ENCODE measurements at places on chromosomes 5 and 9.

- DNase-seq, result no peak
Measured at GRCh38 chr9:135736272-135736978, 34.4 kb downstream of the KCNT1 start.

DNA sequence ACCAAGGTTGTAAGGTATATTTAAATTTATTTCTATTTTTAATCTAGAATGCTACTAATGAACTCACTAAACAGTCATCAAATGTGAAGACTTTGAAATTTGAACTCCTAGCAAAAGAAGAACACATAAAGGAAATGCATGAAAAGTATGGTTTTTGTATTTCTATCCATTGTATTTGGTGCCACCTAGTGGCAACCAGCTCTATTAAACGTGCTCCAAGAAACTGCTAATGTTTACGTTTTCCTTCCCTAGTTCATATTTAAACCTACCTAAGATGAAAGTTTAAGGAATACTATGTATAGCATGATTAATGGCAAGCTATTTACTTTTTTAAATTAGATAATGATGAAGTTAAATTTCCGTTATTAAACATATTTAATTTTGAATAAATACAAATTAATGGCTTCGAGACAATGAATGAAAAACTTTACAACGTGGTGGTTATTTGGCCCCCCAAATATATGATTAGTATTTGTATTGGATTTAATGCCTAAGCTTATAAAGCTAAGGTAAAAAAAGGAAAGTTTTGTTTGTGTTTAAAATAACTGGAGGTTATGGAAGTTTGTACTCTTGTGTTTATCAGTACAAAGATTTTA lies 115.9 kb upstream of the SH3GL2 start:
- DNase-seq, result peak; percentile 51

GRCh38 chr9:111944241-111944866 lies 47.7 kb downstream of the UGCG start:
- no peak for DNase-seq

DNA sequence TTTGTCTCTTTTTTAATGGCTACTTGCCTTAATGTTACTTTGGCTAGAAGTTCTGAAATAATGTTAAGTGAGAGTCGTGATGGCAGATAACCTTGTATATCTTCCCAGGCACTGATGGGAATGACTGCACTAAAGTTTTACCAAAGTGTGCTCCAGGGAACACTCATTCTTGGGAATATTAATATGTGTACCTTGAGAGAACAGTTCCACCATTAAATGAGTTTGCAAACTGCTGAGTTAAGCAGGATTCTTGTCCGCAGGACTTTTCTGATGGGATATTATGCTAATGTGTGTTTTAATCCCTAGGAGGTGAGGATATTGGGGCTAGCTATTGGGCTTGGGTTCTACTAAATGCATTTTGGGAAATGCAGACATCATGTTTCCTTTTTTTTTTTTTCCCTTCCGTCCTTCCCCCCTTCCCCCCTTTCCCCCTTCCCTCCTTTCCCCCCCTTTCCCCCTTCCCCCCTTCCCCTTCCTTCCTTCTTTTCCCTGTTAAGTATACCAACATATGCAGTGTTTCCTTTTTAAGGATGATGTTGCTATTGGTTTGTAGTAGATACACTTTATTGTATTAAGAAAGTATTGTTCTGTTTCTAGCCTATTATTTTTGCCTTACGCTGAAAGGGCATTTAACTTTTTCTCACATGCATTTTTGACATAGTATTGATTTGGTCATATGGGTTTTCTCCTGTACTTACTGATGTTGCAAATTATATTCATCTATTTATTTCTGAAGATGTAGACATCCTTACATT lies 15.5 kb downstream of the ZBTB34 start:
- no peak for DNase-seq

DNA sequence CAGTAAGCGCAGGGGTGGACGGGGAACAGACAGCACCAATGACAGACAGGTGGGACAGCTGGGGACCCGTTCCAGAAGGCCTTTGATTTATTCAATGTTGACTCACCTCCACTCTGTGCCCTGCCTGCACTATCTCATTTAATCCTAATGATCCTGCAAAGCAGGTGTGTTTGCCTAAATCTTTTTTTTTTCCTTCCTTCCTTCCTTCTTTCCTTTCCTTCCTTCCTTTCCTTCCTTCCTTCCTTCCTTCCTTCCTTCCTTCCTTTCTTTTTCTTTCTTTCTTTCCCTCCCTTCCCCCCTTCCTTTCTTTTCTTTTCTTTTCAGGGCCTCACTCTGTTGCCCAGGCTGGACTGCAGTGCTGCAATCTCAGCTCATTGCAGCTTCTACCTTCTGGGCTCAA lies 17.1 kb upstream of the CORO2A start:
- no peak for DNase-seq

DNA sequence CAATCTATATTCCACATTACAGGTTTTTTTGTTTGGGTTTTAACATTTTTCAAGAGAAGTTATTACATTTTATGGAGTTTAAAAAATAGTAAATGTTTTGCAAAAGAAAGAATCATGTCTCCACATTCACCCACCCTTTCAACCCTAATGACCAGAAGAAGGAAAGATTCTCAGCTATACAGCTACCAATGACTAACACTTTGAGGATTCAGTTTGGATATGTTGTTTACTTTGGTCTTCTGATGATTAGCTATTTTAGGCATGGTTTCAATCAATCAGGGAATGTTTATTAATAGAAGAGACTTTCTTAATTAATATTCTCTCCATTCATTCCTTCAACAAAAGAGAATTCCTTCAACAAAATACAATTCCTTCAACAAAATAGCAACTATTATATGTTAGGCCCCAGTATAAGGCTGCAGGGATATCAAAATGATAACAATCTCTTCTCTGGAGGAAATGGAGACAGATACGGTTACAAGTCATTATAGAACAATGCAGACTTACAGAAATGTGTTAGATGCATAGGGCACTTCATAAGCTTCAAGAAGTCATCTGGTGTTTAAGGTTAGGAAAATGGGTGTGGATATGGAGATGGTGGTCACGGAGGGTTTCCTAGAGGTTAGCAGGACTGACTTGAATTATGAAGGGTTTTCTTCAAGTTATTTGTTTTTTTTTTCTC lies 9.3 kb upstream of the NR3C1 start:
- DNase-seq, result no peak

- no peak for DNase-seq
Measured at GRCh38 chr9:83219924-83220438, 157.0 kb upstream of the RASEF start.

- DNase-seq, result no peak
Measured at GRCh38 chr5:60243713-60244112, 350.2 kb upstream of the PDE4D start.

GRCh38 chr9:137145731-137146526 lies 7.0 kb downstream of the GRIN1 start:
- no peak for DNase-seq

DNA sequence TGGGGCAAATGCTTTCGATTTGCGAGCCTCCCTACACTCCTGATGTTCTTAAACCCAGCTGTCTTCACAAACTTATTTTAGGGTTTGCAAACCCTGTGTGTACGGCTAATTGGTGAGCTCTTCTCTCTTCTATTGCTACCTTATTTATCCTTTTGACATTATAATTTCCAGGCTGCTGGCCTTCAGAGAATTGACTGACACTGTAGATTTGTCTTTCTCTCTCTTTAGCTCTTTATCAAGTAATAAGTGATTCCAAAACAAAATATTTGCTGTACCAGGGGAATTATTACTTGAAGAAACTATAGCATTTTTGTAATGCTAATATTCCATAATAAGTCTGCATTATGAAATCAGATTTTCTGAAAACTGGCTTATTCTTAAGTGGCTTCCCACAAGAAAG lies 92.5 kb downstream of the NPR3 start:
- DNase-seq, result no peak

GRCh38 chr5:5634817-5635216 lies 212.3 kb downstream of the ICE1 start:
- DNase-seq, result no peak

DNA sequence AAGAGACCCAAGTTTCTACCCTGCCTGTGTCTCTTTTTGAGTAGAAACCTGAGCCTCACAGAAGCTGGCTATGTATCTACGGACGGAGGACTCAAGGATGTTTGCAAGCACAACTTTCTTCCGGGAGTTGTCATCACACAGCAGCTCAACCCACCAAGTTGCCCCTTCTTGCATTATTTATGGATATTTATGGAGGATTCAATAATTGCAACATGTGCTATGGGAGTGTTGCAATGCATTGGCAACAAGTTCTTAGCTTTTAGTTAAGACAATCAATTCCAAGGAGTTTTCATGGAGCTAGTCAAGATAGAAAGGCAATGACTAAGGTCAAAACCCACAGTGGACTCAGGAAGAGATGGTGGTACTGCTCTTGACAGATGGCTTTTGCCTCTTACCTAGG lies 336.9 kb downstream of the ENC1 start:
- DNase-seq, result no peak

DNA sequence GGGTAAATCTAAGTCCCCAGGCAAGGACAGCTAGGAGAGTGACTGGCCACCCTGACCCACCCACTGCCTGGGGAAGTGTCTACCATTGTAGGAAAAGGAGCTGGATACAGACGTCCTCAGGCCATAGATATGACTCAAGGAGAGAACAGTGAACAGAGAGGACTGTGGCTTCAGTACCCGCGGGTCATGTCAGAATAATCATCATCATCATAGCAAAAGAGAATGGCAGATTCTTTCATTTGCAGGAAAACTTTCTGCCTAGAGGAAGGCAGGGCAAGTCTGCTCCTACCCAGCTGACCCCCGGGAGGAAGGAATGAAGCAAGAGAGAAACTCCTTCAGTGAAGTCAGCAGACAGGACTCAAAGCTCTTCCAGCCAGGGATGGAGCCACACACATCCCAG lies 52.2 kb upstream of the UBTD2 start:
- DNase-seq, result no peak

- DNase-seq, result peak; percentile 77
Measured at GRCh38 chr9:76321195-76321828, 72.9 kb downstream of the RFK start.

- no peak for DNase-seq
Measured at GRCh38 chr5:178751286-178751685, 20.8 kb upstream of the ZNF354A start.

- no peak for DNase-seq
Measured at GRCh38 chr9:110316261-110317075, 21.2 kb downstream of the TXNDC8 start.

GRCh38 chr9:104287253-104287878 lies 193.3 kb downstream of the SMC2 start:
- no peak for DNase-seq

DNA sequence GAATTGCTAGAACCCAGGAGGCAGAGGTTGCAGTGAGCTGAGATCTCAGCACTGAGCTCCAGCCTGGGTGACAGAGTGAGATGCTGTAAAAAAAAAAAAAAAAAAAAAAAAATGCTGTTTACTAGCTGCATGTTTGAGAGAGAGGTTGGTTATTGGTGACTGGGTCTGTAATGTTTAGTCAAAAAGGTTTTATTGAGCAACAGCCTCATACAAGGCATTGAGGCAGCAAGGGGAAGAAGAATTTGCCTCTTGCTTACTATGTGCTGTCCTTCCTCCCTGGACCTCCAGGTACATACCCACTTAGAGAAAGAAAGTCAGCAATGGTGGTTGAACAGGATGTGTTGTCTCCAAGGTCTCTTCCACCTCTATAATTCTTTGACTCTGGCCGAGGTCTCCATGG lies 140.7 kb upstream of the SPRY4 start:
- no peak for DNase-seq

DNA sequence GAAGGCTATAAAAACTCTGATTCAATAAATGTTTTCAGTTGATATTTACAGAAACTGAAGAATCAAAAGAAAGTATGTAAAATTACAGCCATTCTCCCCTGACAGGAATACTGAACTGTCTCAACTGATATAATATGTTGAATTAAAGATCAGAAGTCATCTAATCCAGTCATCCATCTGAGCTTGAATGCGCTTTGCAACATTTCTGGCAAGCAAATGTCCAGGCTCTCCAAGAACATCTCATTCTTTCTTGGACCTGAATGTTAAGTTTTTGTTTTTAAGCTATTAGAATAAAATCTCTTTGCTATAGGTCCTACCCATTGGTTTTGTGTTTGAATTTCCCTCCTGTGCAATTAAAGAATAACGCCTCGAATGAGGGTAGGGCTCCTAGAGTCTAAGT lies 120.5 kb downstream of the MPDZ start:
- DNase-seq, result no peak

GRCh38 chr9:96617439-96618185 lies 2.0 kb downstream of the CDC14B start:
- no peak for DNase-seq

DNA sequence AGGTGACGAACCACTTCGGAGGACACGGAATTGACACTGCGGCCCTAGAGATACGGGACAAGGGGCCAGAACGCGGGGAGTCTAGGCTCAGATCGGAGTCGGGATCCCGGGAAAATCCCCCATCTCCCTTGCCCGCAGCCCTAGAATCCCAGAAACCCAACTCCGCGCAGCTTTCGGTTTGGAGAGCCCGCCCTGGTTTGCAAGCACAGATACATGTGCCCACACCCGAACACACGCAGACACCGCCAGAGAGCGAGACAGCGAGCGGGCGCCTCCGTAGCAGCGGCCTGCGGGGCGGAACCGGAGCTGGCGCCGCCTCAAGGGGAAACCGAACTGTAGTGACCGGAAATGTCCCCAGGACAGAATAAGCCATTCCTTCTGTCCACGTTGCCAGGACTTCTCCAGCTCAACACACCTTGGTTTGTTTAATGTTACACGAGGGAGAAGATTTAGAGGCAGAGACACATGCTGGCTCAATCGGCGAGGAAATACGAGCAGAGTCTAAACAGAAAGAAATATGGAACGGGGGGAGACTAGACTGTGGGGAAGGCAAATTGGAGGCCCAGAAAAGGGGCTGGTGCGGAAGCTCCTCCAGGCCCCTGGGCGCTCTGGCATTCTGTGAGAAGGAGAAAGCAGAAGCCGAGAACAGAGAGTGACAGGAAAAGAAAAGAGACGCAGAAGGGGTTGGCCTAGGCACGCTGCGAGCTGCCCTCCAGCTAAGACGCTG lies 2.9 kb upstream of the PAX5 start:
- DNase-seq, result no peak

DNA sequence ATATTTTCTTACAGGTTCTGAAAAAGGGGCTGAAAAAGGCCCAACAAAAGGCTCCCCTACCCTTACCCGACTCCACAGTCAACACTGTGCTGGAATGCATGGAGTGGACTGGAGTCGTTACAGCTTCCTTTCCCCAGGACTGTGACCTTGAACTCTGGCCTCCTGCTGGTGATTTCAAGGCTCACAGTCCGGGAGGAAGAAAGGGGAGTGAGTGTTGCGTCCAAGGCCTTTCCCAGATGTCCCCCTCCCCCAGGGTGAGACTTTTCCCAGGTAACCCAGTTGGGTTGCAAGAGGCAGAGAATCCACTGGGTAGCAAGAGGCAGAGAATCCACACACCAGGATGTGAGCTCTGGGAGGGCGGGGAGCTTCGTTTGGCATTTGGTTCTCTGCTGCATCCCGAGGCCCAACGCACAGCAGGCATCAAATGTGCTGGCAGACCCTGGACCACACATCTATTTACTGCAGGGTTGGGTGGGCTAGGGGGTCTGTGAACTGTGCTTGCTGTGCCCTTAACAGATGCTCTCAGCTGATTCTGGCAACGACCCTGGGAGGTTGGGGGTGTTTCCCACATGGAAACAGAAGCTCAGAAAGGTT lies 37.5 kb downstream of the FABP6 start:
- no peak for DNase-seq

GRCh38 chr9:69122549-69123141 lies 51.4 kb upstream of the TJP2 start:
- DNase-seq, result no peak
